Testis (tissue), 5 donors: ENCODE measurements at places on chromosomes 2 and 18. TPM values are rescaled to one million over a fixed set of nuclear protein-coding genes. Genes with fewer than 3 reads are reported as not detected.
A peak's percentile ranks its signal among the peaks of the same experiment; 100 is the strongest.

DNA sequence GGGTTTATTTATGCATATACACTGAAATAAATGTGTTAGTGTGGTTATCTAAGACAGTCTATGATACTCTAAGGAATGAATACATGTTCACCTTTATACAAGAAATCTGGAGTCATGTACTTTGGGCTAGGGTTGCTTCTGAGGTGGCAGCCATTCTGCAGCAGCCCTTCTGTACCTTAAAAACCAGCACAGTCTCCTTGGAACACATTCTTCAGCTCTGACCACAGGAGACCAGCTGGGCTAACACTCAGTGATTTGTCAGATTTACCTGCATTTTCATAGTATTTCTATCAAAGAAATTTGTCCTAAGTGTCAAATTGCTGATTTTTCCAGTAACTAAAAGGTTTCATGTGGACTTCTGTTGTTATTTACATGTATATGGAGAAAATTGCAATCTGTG, 167.7 kb downstream of the CAMKMT start:
- H3K27me3 ChIP-seq = no peaks in the 10 kb centered on the region
- H3K36me3 ChIP-seq = no peaks in the 10 kb centered on the region
- no peak overlapping the region for H3K4me3 ChIP-seq
- no peaks in the 10 kb centered on the region for H3K4me1 ChIP-seq

DNA sequence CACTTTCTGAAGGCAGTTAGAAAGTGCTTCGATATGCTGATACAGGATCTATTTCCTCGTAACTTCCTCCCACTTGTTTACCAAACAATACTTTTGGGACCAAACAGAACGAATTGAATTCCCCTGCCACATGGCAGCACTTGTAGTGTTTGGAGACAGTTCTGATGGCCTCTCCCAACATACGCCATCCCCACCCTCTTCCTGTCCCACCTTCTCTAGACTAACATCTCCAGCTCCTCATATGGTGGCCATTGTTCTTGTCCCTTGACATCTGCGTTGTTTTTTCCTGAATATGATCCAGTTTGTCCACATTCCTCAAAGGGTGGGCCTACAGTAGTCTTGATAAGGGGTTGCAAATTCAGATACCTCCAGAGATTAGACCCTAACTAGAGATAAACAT, 53.4 kb upstream of the ANKRD44 start:
- no peaks in the 10 kb centered on the region for H3K36me3 ChIP-seq
- no peak for DNase-seq
- H3K27ac ChIP-seq = no peak overlapping the region
- no peak overlapping the region for H3K4me3 ChIP-seq

DNA sequence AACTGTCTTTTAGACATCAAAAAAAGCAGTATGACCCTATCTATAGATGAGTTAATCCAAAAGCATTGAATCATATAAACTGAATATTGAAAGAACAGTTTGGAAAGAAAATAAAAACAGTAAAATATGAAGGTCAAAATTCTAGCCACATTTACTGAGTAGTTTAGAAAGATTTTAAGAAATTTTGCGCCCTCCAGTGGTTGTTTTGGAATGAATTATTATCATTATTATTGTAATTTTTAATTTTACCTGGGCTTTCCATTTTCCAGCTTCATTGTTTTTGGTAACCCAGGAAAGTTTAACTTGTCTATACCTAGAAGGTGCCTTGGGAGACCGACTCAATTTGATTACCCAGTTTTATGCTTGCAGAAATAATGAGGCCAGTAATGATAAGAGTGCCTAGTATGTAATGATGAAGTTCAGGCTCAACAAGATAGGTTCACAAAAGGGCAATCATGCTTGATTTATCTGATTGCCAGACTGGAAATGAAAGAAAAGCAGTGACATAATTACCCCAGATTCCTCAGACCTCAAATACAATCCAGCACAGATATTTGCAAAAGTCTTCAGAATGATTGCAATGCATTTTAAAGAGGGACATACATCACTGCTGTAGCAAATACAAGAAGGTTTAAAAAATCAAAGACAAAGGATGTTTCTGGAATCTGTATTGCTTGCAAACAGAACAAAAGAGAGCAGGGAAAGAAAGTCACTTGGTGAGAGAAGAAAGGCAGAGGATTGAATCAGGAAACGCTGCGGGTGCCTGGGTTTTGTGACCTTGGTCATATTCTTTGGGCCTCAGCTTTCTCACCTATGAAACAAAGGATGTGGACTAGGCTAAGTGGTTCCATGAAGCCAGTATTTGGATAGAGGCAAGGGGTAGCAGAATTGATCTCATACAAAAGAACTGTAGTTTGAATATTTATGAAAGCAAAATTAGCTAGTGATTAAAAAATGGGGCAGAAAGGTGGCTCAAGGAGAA, 153.8 kb downstream of the MAP2 start:
- H3K4me1 ChIP-seq = no peaks in the 10 kb centered on the region
- no peaks in the 10 kb centered on the region for H3K27me3 ChIP-seq
- H3K4me3 ChIP-seq = no peak overlapping the region
- no peak overlapping the region for H3K27ac ChIP-seq
- DNase-seq = no peak
- no peaks in the 10 kb centered on the region for H3K36me3 ChIP-seq

DNA sequence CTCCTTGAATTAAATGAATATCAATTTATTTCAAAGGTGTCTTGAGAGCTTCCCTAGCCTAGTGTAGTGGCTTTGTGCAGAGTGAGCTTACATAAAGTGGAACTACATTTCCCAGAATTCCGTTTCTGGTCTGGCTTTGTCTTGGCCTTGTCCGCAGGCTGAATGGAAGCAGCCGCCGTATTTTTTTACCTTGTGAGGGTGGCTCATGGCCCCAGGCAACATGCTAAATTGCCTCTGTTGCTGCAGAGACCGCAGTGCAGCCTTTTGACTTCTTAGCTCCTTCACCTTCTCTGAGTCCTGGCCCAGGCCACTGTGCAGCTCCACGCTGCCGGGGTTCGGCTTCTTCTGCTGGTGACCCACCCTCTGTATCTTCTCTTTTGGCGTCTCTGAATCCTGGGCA, 114.8 kb upstream of the SLC38A11 start:
- no peaks in the 10 kb centered on the region for H3K4me1 ChIP-seq
- H3K36me3 ChIP-seq = no peaks in the 10 kb centered on the region
- H3K4me3 ChIP-seq = no peak overlapping the region
- DNase-seq = no peak

DNA sequence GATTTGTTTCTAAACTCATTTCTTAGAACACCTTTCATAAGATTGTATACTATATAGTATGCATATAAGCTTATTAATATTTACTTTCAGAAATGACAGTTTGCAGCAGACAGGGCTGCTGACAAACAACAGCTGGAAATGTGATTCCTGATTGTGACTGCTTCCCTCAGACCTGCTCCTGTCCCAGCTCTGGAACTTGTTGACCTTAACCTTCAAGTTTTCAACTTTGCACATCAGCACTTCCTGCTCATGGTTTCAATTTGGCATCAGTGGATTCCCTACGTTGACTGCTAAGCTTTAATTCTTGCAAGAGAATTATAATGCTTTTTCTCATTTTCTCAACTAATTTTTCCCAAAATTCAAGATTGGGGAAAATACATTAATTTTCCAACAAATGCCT, 459.2 kb upstream of the ACVR2A start:
- no peak for DNase-seq
- no peak overlapping the region for H3K4me3 ChIP-seq
- H3K36me3 ChIP-seq = no peaks in the 10 kb centered on the region
- H3K27me3 ChIP-seq = no peaks in the 10 kb centered on the region
- no peaks in the 10 kb centered on the region for H3K4me1 ChIP-seq
- H3K27ac ChIP-seq = no peak overlapping the region

- no peaks in the 10 kb centered on the region for H3K27me3 ChIP-seq
- no peaks in the 10 kb centered on the region for H3K4me1 ChIP-seq
- no peak overlapping the region for H3K27ac ChIP-seq
- H3K36me3 ChIP-seq = no peaks in the 10 kb centered on the region
- no peak overlapping the region for H3K4me3 ChIP-seq
- DNase-seq = no peak
Measured at GRCh38 chr2:199848389-199849130, 2.4 kb downstream of the FTCDNL1 start.

DNA sequence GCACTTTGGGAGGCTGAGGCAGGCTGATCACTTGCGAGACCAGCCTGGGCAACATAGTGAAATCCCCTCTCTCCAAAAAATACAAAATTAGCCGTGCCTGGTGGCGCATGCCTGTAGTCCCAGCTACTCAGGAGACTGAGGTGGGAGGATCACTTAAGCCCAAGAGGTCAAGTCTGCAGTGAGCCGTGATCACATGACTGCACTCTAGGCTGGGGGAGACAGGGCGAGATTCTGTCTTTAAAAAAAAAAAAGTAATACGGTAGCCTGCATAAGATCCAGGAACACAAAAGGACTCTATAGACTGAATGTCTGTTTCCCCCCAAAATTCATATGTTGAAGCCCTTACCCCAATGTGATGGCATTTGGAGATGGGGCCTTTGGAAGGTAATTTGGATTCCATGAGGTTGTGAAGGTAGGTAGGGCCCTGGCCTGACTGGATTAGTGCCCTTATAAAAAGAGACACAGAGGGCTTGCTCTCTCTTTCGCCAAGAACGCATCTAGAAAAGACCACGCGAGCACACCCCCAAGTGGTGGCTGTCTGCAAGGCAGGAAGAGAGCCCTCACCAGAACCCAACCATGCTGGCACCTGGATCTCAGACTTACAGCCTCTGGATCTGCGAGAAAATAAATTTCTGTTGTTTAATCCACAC, 17.0 kb downstream of the MBOAT2 start:
- no peak for DNase-seq
- H3K36me3 ChIP-seq = no peaks in the 10 kb centered on the region
- no peak overlapping the region for H3K4me3 ChIP-seq

DNA sequence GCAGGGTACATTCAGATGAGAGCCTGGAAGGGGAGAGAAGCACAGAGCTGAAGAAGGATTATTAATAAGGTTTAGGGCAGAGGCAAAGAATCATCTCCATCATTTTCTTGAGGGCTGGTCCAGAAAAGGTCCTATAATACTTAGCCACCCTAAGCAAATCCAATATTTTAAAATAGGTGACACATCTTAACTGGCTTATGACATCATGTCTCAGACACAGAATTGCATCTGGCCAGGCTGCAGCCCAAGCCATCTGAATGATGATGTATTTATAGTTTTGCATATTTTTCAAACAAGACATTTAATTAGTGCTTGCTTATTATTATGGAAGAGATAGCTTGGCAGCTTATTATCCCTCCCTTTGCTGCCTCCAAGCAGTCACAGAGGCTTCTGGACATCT, 571.3 kb downstream of the SUCLG1 start:
- no peaks in the 10 kb centered on the region for H3K27me3 ChIP-seq
- H3K36me3 ChIP-seq = no peaks in the 10 kb centered on the region
- H3K27ac ChIP-seq = no peak overlapping the region
- H3K4me1 ChIP-seq = no peaks in the 10 kb centered on the region
- no peak overlapping the region for H3K4me3 ChIP-seq
- DNase-seq = no peak

DNA sequence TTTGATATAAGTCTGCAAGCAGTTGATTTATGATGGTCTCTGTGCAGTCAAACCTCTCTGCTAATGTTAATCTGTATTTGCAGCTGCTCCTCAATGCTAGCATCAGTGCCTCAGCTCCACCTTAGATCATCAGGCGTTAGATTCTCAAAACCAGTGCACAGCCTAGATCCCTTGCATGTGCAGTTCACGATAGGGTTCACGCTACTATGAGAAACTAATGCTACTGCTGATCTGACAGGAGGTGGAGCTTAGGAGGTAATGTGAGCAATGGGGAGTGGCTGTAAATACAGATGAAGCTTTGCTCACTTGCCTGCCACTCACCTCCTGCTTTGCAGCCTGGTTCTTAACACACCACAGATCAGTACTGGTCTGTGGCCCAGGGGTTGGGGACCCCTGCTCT, 18.4 kb downstream of the RBKS start:
- no peaks in the 10 kb centered on the region for H3K27me3 ChIP-seq
- DNase-seq = no peak
- H3K27ac ChIP-seq = no peak overlapping the region
- H3K4me3 ChIP-seq = no peak overlapping the region
- H3K36me3 ChIP-seq = no peaks in the 10 kb centered on the region

- no peak overlapping the region for H3K4me3 ChIP-seq
- peaks cover 14% of the 10 kb centered on the region for H3K4me1 ChIP-seq
- H3K27ac ChIP-seq = no peak overlapping the region
- DNase-seq = no peak
- no peaks in the 10 kb centered on the region for H3K36me3 ChIP-seq
Measured at GRCh38 chr2:567496-567864, 109.7 kb downstream of the TMEM18 start.

DNA sequence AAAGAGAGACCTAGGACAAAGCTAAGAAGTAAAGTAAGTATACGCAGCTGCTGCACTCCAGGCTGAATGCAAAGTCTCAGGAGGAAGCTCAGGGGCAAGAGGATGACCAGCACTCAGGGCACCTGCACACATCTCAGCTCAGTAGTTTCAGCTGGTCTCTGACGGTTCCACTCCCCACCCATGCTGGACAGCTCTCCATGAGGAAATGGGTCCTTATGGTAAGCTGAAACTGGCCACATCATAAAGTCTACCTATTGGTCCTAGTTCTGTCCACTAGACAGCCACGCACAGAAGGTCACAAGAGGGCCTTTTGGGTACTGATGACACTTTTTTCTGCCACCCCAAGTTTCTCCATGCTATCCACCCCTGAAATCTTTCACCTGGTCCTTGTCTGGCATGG, 215.3 kb downstream of the TTC32 start:
- H3K4me3 ChIP-seq = no peak overlapping the region
- no peaks in the 10 kb centered on the region for H3K36me3 ChIP-seq
- no peak for DNase-seq
- no peak overlapping the region for H3K27ac ChIP-seq
- H3K27me3 ChIP-seq = no peaks in the 10 kb centered on the region
- peaks cover 8% of the 10 kb centered on the region for H3K4me1 ChIP-seq

GRCh38 chr18:54233228-54233625, 8.8 kb upstream of the MBD2 start:
- DNase-seq = no peak
- H3K27ac ChIP-seq = peak overlapping the region; percentile 40
- no peaks in the 10 kb centered on the region for H3K27me3 ChIP-seq
- peaks cover 4% of the 10 kb centered on the region for H3K4me1 ChIP-seq
- no peak overlapping the region for H3K4me3 ChIP-seq

GRCh38 chr2:11437602-11438001, 28.4 kb downstream of the E2F6 start:
- H3K27ac ChIP-seq = no peak overlapping the region
- H3K27me3 ChIP-seq = no peaks in the 10 kb centered on the region
- no peaks in the 10 kb centered on the region for H3K4me1 ChIP-seq
- H3K36me3 ChIP-seq = no peaks in the 10 kb centered on the region
- H3K4me3 ChIP-seq = no peak overlapping the region

Gene IL36RN
- not detected for total RNA-seq

Gene SLC20A1
- 38.7 TPM for total RNA-seq

Gene FAM110C
- 16.3 TPM for total RNA-seq

Gene DES
- total RNA-seq = 33.3 TPM

Gene IL18RAP
- total RNA-seq = 0.16 TPM

Gene STAT4
- total RNA-seq = 23.0 TPM
